ENCODE measurements at places on chromosomes 3 and 15.

GRCh38 chr3:63991666-63992065 is 31.6 kb downstream of the PSMD6 start:
- DNase-seq = no peak

GRCh38 chr15:32872621-32873283 is 154.9 kb downstream of the GREM1 start:
- DNase-seq = peak; percentile 53

- DNase-seq = no peak
These were observed 18.6 kb downstream of the GOLIM4 start for GRCh38 chr3:168077091-168077490.

DNA sequence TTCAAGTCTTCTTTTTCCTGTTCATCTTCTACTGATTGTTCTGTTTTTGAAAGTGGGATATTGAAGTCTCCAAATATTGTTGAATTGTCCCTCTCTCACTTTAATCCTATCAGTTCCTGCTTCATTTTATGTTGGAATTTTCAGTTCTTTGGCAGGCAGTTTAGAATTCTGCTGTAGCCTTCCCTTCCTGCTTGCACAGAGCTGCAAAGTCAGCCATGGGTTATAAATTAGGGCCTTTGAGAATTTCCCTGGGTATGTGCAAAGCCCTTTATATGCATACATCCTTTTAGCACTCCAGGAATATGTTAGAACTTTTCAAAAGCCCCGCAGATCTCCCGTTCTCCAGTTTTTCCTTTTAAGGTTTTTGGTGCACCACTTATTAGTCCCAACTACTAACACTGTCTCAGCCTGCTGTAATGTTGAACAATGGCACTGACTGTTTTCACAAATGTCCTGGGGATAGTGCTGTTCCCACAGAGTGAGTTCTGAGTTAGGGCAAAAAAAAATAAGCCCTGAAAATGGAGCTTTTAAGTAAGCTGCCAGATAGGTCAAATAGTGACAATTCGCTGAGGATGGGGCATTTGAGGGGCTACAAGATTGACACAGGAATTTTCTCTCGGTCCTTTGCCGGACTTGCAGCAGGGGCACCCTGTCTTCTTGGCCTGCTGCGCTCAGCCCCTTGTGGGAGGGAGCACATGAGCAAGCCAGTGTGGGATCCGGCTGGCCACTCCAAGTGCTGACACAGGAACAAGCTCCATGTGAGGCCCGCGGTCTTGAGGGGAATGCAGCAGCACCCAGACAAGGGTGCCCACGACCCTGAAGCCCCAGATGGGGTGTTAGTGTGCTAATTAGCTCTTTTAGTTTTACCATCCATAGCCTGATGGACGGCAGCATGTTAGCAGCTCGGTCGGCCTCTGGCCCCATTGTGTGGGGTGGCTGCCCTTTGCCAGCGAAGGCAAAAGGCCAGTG is 96.0 kb downstream of the VPS8 start:
- no peak for DNase-seq

DNA sequence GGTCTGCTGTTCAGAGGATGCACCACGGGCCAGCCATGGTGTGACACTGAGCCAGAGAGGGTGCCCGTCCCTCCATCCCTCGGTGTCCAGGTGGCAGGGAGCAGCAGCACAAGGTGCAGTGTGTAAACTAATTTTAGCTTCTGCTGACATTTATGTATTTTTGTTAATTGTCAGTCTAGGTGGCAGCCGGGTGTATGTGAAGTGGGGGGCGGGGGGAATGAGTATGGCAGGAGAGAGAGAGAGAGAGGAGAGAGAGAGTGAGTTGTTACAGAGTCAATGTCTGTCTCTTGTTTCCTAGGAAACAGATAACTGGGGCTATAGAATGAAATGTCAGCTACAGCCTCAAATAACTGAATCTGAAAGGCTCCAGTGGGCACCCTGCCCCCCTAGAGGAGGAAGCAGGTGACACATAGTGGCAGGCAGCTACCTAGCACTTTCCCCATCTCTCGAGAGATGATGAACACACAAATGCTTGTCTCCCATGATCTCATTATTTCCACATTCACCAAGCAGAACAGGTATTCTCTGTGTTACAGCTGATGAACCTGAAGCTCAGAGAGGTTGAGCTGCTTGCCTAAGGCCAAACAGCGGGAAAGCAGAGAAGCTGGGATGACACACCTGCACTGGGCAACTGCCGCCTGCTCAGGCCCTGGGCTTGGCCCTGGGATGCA is 24.7 kb downstream of the RASGRF1 start:
- no peak for DNase-seq

DNA sequence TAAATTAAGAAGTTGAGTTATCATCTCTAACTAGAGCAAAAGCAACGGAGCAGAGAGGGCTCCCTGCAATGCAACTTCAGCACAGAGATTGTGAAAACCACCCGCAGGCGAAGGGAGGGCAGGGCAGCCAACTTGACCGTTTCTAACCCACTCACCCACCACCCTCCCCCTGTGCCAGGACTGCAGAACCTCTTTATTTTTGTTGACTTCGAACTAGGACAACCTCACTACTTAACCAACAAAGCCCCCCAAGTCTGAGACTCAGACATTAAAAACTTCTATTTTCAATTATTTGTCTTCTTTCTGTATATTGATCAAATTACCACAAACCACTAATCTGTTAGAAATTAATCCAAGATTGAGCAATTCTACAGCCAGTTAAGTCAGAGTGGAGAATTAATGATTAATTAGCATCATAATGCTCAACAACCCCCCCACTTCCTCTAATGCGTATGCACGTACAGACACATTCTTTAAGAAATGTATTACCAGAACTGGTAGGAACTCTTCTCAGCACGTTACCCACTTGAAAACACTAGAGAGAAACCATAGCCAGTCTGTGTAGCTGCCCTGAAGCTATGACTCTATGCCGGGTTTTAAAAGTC is 2.0 kb downstream of the MGLL start:
- DNase-seq = peak; percentile 39

GRCh38 chr3:37324850-37325321 is 150.5 kb upstream of the LRRFIP2 start:
- peak; percentile 25 for DNase-seq

DNA sequence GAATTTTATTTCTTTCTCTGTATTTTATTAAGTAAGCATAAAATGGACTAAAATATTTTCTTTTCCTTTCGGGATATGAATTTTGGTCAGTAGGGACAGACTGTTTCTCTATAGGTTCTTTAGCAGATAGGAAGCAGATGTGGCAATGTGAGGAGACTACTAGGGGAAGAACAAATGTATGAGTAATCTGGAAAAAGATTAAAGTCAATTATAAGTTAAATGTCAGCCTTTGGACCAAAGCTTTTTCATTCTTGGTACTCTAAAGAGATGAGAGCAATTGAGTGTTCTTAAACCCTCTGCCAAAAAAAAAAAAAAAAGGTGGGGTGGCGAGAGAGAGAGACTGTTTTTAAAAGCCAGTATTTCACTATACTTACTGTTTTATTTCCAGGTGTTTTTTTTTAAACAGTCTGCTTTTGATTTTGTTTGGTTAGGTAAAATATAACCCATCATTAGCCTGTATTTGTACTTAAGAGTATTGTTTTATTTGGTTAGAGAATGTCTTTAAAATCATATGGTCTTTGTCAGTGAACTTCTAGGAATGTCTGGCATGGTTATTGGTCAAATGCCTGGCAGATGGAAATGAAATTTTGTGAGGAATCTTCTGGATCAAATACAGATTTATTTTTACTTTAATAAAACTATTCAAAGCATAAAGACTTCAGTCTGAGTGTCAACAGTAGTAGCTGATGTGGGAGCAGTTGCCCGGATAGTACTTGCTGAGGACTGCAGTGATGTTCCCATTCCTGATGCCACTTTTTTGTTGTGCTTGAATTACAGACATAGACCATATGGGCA is 63.8 kb downstream of the LRRC49 start:
- peak; percentile 68 for DNase-seq

DNA sequence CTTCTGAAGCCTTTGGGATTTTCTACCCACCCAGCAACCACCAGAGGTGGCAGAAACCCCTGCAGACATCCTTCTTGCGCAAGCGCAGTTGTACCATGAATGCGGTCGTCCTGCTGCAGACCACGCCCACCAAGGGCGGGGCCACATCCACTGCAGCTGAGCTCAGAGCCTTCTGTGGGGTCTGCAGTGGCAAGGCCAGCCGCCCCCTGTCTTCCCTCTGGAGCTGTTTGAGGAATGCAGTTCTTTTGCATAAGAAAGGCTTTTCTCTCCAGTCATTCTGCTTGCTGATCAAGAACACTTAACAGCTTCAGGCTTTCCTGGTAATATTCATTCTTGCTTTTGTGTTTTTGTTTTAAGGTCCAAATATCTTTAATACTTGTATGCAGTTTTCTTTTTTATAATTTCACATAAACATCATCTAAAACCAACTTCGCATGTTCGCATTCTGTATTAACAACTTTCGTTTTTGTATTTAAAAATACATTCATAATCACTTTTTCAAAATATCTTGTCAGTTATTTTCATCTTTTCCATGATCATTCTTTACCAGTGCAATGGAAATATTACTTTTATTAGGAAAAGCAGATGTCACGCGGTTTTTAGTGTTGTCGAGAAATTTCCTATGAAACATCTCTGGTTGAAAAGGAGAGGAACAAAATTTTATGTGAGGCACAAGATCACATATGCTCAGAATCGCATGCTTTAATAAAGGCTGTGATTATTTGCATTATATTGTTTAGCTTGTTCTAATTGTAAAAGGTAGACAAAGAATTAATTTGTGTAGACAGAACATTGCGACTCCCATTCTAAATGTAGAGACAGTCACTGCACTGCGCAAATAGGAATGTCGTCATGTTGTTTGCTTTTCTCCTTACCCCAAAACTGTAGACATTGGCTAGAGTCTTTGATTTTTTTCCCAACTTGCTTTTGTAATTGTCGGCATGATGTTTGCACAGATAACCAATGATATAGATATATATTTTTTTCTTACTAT is 98.1 kb upstream of the SNRPN start:
- peak; percentile 61 for DNase-seq

DNA sequence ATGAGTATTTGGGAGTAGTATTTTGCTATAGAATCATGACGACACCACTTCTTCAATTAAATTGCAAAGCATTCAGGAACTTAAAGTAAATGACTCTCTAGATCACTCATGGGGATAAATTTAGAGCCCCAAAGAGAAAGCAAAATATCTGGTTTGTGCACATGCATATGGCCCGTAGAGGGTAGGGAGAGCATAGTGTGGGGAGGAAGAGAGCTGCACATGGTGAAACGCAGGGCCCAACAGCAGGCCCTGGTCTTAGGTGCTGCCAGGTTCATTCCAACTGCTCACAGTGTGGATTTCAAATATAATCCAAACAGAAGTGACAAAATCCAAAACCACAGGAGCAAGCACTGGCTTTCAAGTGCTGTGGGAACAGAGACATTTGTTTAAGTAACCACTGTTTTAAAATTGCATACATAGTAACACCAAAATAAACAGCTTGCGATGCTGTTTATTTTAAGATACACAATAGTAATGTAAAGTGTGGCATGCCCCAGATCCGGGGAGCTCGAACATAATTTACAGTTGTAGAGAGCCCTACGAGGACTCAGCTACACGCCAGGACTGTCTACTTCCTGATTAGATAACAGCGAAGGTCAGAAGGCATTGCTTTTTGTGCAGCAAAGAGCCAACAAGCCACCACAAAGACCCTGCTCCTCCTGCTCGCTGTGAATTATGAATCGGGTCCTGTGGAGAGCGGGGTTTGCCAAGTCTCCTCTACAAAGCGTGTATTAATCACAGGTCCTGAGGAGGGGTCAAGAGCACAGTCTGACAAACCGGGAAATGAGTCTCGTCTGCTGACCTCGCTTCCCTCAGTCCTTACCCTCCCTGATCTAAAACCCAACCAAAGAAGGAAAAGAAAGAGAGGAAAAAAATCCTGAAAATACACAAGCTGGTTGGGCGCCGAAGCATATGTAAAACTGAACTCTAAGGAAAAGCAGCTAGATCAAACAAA is 80.6 kb downstream of the MEIS2 start:
- DNase-seq = peak; percentile 45

- DNase-seq = no peak
These were observed 5.3 kb downstream of the CHST2 start for GRCh38 chr3:143124601-143125520.

DNA sequence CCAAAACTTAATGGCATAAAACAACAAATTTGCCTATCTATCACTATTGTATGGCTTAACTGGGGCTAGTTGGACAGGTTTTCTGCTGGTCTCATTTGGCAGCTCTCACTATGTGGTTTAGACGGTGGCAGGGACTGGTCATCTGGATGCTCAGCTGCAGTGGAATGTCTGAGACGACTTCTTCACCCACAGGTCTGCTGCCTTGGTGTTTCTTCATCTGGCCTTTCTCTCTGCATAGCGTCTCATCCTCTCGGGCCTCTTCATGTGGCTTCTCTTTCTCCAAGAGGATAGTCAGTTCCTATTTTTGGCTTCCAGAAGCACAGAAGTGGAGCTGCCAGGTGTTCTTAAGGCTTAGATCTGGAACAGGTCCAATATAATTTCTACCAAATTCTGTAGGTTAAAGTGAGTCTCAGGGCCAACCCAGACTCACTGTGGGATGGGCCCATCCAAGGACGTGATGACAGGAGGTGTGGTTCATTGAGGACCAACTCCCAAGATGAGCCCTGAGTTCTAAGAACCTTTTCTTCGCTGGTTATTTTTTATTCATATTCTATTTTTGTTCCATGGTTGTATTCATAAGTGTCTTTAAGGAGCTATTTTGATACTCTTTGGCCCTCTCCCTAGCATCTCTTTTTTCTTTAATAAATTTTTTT is 18.6 kb downstream of the UBE2Q2 start:
- DNase-seq = no peak

DNA sequence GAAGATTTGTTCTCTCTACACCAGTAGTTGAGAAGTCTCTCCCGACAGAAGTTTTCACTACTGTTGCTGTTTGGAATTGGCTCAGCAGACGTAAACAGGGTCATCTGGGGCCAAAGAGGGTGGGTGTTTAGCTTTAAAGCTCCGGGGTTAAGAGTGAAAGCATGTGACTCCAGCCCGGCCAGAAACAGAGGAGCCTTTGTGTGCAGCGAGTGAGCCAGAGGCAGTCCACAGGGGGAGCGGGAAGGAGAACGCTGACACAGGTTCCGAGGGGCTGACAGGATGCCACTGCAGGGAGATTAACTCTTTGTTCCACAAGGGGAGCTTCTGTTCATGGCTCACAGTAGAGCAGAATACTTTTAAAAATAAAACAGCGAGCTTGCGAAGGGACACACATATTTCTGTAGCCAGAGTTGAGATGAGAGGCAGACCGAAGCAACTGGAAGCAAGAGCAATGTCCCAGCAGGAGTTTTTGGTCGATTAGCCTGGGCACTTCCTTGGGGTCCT is 26.9 kb downstream of the BMF start:
- DNase-seq = peak; percentile 55

- no peak for DNase-seq
These were observed 161.5 kb downstream of the ARRDC4 start for GRCh38 chr15:98121957-98122356.

GRCh38 chr15:56719774-56720555 is 13.3 kb downstream of the ZNF280D start:
- no peak for DNase-seq

DNA sequence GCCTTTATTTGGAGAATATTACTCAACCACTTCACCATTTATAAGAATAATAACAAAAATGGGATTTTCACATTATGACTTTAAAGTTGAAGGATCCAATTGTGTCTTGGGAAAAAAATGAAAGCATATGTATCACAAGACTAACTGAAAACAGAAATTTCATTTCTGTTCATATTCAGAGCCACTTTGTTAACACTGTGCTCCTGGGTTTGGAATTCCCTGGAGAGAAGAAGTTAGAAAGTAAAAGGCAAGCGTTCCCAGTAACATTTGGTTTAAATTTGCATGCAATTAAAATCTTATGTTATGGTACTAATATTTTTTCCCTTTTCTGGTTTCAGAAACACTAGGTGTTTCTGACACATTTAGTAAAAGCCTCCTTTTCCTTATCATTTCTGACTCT is 230.8 kb downstream of the RBMS3 start:
- peak; percentile 31 for DNase-seq

- DNase-seq = peak; percentile 29
These were observed 31.7 kb downstream of the PLSCR4 start for GRCh38 chr3:146218880-146219866.
